ENCODE measurements at places on chromosomes 2 and 18.
A peak's percentile ranks its signal among the peaks of the same experiment; 100 is the strongest.

- DNase-seq = no peak
These were observed 615.6 kb upstream of the CDH2 start for GRCh38 chr18:28792404-28793086.

- DNase-seq = no peak
These were observed 46.6 kb upstream of the ATP6V1B1 start for GRCh38 chr2:70888923-70889715.

- DNase-seq = no peak
These were observed 16.1 kb downstream of the SERPINB5 start for GRCh38 chr18:63492851-63493250.

DNA sequence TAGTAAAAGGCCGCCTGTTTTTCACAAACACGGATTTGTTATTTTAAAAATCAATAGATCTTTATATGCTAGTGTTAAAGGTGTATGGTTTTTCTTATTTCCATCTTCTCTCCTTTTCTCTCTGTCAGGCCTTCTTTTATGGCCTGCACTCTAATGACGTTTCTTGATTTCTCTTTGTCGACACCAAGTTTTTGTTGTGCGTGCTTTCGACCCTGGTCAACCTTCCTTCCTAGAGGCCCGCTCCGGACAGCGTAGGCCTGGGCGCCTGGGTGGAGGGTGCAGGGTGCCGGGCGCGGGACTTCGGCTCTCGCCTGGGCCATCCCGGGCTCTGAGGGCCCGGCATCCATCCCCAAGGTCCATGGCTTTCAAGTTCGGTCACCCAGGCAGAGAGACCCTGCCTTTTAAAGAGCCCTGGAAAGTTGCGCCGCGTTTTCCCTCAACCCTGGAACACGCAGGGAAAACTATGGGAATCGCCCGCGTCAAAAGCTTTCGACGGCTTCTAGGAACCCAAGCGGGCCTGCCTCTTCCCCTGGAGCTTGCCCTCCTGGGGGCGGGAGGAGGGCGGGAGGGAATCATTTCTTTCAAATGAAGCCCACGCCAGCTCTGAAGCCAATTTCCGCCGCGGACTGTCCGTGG lies 4.1 kb upstream of the SATB2 start:
- DNase-seq = no peak

DNA sequence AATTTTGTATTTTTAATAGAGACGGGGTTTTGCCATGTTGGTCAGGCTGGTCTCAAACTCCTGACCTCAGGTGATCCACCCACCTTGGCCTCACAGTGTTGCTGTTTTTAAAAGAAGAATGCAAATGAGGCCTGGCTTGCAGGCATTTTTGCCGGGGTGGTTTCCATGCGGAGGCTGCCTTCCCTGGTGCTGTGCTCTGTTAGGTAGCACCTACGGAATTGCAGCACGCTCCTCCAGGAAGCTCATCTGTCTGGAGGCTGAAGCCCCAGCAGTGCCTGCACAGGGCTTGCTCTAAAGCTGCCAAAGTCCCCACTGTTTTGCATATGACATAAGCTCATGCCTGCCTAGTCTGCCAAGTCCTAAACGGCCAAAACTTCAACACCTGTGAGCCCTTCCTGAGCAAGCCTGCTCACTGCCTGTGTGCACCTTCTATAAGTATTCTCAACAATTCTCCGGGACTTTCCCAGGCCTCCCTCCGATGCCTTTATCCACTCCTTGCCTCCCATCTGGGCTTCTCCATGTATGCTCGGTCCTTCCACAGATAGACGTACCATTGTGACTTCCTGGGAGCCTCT lies 551.3 kb upstream of the RAB6C start:
- DNase-seq = no peak

- DNase-seq = no peak
These were observed 177.5 kb downstream of the GFPT1 start for GRCh38 chr2:69209482-69209881.

GRCh38 chr18:46324087-46324955 lies 220.1 kb downstream of the HAUS1 start:
- DNase-seq = peak; percentile 83

DNA sequence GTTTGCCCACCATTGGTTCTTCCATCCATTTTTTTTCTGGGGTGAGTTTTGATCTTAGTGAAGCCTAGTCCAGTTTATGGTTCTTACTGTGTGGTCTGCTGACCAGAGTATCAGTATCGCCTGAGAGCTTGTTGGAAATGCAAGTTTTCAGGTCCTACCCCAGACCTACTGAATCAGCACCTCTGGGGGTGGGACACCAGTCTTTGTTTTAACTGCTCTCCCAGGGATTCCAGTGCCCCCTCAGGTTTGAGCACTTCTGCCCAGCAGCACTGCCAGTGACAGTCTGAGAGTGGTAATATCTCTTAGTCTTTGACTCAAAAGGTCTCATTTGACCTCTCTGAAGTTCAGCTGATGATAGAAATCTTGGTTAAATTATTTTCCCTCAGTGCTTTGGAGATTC lies 269.3 kb downstream of the ALPK2 start:
- no peak for DNase-seq

GRCh38 chr2:70854411-70854810 lies 18.8 kb upstream of the CD207 start:
- no peak for DNase-seq

DNA sequence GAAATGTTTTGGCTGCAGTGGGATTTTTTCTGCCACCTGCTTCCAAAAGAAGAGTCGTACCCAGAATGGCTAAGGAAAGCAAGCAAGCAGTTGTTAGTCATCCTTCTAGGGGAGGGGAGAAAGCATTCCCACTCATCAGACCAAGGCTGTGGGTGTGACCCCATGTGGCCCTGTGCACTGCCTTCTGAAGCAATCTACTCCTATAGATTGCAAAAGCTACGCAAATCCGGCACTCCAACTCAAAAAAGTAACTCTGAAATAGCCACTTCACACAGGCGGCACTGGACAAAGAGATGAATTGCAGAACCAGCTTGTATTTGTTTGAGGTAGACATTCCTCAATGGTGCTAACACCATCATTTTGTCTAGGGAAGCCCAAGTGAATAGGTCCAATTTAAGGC lies 44.3 kb downstream of the ST3GAL5 start:
- no peak for DNase-seq

- no peak for DNase-seq
These were observed 143.6 kb upstream of the ZSWIM2 start for GRCh38 chr2:186992597-186992996.

DNA sequence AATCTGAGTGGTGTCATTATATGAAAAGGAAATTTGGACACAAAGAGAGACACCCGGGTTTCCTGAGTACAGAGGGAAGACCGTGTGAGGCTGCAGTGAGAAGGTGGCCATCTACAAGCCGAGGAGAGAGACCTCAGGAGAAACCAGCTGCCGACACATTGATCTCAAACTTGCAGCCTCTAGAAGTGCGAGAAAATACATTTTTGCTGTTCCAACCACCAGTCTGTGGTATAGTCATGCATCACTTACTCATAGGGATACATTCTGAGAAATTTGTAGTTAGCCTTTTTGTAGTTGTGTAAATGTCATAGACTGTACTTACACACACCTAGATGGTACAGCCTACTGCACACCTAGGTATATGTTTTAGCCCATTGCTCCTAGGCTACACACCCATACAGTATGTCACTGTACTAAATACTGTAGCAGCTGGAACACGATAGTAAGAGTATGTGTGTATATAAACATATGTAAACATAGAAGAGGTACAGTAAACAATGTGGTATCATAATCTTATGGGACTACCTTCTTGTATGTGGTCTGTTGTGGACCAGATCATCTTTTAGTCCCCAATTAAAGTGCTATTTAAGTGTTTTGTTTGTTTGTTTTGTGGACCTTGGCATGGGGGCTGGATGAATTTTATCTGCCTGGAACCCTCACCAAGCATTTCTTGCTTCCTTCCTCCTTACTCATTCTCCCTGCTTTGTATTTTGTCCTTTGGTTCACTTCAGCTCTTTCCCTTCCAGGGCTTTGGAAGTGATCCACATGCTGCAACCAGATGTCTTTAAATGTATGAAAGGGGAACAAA lies 38.3 kb upstream of the SESTD1 start:
- DNase-seq = no peak

- DNase-seq = no peak
These were observed 52.2 kb downstream of the VAPA start for GRCh38 chr18:9965711-9966624.

DNA sequence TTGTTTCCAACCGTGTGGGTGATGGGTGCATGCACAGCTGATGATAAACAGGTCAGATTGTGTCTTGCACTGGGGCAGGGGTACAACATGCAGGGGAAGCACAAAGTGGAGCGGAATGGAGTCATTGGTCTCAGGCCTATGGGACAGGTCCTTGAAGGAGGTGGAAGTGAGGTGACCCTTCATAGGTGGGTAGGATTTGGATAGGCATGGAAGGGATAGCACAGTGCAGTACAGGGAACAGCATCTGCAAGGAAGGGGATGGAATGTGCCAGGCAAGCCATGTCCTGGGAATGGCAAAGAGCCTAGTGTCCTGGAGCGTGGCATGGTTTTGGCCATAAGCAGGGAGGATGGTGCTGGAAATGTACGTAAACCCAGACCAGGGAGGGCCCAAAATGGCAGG lies 143.9 kb downstream of the CAPN13 start:
- DNase-seq = no peak

- no peak for DNase-seq
These were observed 51.4 kb downstream of the KCNF1 start for GRCh38 chr2:10963155-10963554.

DNA sequence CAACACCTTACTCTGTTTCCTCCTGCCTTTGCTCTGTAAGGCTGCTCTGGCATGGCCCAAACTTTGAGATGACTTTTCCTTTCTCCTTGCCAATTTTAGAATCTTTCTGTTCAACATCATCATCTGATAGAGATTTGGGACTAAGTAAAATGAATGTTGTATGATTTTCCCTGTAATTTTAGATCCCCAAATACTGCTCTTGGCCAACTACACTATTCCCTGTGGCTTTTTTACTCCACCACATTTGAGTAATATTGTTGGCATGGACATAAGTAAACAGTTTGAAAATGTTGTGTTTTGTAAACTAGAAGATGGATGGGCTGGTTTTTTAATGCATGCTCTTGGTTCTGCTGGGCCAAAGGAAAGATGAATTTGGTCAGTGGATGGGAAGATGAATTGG lies 12.1 kb downstream of the LTBP1 start:
- no peak for DNase-seq

DNA sequence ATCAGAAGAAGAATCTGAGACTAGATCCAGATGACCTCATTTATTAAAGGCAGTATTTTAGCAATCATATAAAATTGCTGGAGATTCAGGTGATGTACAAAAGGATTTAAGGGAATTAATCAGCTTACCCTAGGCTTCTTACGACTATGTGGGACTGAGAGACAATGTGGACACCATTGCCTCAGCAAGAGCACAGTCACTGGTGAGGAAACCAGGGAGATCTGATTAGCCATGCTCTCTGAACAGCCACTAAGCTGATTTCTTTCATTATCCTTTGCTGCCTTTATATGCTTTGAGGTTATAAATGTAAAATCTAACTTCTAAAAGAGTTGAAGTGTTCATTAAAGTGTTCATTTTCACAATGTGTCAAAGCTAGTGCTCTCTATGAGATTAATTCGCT lies 22.7 kb upstream of the GULP1 start:
- no peak for DNase-seq

GRCh38 chr2:210189452-210190138 lies 18.4 kb upstream of the KANSL1L start:
- DNase-seq = peak; percentile 16

DNA sequence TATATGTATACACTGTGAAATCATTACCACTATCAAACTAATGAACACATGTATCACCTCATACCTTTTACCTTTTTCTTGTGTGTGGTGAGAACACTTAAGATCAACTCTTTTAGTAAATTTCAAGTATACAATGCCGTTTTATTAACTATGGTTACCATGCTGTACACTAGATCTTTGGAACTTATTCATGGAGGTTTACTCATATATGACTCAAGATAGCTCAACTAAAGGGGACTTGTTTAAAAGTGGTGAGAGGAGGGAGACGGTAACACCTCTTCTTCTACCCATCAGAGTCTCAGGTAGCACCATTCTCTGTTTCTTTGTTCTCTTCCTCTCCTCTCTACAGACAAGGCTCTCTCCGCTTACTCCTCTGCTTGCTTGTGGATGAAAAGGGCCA lies 36.1 kb upstream of the TMEM178A start:
- no peak for DNase-seq

DNA sequence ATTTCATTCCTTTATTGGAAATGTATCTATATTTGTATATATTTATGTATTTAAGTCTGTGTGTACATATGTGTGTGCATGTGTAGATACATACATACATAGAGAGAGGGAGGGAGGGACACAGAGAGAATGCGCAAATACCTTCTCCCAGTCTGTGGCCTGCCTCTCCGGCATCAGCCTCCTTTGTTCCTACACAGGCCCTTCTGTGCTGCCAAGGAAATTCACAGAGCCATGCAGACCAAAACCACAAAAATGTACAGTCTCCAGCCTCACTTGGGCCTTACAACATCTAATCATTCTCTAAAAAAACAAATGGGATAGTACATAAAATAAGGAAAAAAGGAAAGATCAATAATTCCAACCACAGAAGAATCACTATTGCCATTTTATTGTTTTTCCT lies 8.8 kb upstream of the CRACDL start:
- DNase-seq = no peak

GRCh38 chr18:58955738-58956137 lies 91.1 kb downstream of the ZNF532 start:
- DNase-seq = no peak

GRCh38 chr18:30406728-30407127 lies 635.8 kb downstream of the DSC3 start:
- DNase-seq = peak; percentile 75
